Stimulated activated CD8-positive, alpha-beta memory T cell treated with anti-CD3 and anti-CD28 coated beads, Interleukin-4, amount 100 ng/mL, for 1 hour (primary cell): ENCODE measurements at places on chromosomes 11 and 22.
A peak's percentile ranks its signal among the peaks of the same experiment; 100 is the strongest.

DNA sequence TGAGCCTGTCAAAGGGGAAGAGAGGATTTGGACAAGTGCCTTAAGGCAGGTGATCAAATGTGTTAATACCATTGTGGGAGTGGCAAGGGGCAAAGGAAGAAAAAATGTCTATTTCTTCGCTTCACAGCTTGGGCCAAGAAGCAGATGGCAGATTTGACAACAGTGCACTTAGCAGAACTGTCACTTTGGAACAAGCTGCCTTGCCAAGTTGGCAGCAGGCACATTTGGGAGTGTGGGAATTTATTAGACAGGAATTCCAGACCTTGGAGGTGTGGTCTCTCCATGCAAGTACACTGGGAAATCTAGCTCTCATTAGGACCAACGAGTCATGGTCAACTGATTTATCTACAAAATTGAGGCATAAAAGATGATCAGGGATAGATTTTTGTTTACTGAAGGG, 265.1 kb downstream of the NELL1 start:
- no peak for DNase-seq

DNA sequence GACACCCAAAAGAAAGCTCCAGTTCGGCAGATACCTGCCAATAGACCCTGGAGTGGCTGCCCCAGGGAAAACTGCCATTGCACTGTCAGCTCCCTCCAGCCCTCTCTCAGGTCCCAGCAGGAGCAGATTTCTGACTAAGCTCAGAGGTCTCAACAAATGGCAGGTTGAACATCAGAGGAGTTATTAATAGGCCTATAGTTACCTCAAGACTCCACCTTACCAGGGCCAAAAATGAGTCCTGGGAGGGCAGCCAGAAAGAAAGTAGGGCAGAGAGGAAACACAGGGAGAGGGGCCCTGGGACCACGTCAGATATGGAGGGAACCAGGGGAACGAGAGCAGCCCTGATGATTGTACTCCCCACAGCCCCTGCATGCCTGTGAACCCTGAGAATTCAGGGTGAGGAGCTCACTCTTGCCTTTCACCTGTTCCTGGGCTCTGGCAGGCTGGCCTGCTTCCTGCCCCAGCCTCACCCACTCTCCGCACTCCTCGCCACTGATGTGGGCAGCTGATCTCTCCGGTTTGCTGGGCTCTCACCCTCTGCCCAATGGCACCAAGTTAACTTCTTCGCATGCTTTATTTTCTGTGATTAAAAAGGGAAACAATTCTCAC, 4.3 kb upstream of the RGL4 start:
- no peak for DNase-seq

GRCh38 chr11:33598426-33599069, 102.1 kb downstream of the C11orf91 start:
- DNase-seq = no peak

DNA sequence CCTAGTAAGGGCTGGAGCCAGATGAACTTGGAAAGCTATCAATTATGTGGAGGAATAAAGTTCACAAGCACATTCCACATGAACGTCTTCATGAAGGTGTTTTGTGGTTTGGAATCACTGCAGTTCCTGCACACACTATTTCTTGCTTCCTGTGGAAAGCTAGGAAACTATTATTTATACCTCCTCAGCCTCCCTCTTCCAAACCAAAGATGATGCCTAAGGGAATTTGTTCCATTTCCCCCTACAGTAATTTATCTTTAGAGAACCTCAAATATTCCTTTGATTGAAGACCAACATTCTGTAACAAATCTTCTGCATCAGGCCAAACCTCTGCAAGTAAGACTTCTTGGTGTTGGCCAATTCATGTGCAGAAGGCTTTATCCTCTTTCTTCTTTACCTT, 115.8 kb upstream of the ARHGAP20 start:
- no peak for DNase-seq

GRCh38 chr11:72766152-72766902, 14.1 kb upstream of the ARAP1 start:
- DNase-seq = no peak

DNA sequence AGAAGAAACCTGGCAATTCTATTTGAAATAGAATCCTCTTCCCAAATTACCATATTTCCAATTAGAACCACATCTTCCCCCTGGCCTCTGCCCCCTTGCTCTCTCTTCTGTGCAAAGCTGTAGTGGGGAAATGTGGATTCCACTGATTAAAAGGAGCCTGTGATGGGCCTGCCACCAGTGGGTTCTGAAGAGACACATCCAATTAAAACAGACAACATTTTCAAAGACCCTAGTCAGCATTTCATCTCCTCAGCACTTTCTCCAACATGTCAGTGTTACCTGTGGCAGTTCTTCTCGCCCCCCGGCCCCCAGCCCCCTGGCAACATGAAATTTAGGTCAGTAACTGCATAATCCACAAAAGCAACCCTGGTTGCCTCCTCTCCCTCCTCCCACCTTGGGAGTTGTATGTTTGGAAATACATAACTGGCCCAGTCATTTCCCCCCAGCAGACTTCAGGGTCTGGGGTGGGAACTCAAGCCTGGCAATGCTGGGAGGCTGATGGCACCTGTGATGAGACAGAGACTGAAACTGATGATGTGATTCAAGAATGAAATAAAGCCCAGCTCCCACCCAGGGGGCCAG, 99.9 kb upstream of the AMOTL1 start:
- no peak for DNase-seq

DNA sequence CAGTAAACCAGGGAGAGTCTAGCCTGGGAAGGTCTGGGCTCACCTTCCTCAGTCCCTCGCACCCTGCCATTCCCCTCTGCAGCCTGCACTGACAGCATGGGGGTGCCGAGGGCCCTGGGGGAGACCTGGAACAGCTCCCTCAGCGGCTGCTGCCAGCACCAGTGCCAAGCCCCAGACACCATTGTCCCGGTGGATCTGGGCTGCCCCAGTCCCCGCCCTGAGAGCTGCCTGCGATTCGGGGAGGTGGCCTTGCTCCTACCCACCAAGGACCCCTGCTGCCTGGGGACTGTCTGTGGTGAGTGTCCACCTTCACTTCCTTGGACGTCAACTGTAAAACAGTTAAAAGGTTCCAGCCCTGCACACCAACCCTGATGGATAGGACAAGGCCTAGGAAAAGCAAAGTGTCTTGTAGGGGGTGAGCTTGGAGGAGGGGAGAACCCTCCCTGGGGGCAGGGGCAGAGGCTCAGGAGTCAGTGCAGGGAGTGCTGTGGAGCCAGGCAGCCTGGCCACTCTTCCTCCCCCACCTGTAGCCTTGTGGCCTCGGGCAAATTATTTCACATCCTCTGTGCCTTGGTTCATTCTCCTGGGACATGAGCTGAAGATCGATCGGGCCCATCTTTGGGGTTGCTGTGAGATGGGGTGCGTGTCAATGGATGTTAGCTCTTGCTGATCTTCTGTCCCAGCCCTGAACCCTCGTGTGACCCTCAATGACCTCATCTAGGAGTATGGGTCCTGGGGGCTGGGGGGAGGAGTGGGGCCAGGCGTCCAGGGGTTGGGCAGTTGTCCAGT, 85.2 kb upstream of the MYOD1 start:
- DNase-seq = no peak

DNA sequence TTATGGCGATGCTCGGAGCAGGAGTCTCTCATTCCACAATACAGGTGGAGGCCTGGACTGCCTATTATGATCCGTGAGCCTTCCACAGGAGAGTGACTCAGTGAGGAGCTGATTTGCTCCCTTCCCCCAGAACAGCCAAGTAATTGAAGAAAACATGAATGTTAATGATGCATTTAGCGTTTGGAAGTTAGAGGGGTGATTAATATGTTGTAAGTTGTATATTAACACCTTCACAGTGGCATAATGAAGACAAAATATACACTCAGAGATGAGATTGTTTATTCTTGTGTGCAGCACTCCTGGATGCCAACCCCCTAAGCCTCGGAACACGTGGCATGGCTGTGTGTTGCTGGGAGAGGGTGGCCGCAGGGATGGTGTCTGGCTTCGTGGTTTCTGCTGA, 98.6 kb downstream of the GRIK4 start:
- no peak for DNase-seq

DNA sequence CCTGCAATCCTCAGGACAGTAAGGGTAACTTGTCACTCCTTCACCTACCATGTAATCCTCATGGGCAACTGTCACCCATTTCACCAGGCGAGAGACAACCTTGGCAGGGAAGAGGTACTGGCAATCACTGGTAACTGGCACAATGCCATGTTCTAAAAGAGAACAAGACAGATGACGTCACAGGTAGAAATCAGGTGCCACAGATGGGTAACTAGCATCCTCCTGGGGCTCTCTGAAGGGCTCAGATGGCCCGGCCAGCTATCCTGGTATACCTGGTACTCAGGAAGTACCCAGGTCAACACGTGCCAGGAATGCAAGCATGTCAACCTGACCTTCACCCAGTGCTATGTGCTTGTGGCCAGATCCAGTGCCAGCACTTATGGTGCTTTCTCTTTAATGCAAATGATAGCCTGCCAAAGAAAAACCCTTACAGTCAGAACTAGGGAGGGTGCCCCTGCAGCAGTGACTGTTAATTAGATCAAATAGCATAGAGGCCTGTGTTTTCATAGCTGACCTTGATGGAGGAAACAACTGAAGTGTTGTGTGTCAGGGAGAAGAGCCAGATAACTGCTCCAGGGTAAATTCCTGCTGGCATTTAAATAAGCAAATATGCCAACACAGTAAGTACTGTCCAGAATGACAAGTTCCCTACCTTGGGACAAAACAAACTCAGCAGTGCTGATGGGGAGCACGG, 36.2 kb downstream of the THOC5 start:
- no peak for DNase-seq

DNA sequence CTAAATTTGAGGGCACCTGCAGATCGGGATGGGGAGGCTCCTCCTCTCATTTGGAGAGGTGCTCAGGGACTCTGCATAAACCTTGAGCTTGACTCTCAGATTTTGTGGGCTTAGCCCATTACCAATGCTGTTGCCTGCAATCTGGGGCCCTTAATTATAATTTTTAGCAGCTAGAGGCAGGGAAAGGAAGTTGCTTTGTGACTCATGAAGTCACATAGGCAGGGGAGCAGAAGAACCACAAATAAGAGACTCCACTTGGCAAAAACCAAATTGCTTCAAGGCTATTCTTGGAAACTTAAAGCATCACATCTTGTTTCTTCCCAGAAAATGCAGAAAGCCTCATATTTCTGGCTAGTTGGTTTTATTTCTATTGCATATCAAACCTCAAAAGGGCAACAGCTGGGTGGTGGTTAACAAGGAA, 46.9 kb downstream of the MICAL2 start:
- DNase-seq = no peak

DNA sequence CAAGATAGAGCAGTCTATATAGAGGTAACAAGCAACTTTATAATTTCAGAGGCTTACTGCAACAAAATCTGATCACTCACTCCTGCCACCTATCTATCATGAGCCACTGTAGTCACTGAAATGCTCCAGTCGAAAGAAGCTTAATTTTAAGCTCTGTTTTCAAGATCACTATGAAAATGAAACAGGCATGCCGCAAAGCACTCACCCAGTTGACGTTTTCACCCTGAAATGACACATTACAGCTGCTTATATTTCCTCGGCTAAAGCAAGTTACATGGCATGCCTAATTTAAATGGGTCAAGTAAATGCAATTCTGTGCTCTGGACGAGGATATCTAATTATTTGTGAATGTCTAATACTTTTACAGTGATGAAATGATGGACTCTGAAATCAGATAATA, 616.3 kb downstream of the FAM181B start:
- no peak for DNase-seq

DNA sequence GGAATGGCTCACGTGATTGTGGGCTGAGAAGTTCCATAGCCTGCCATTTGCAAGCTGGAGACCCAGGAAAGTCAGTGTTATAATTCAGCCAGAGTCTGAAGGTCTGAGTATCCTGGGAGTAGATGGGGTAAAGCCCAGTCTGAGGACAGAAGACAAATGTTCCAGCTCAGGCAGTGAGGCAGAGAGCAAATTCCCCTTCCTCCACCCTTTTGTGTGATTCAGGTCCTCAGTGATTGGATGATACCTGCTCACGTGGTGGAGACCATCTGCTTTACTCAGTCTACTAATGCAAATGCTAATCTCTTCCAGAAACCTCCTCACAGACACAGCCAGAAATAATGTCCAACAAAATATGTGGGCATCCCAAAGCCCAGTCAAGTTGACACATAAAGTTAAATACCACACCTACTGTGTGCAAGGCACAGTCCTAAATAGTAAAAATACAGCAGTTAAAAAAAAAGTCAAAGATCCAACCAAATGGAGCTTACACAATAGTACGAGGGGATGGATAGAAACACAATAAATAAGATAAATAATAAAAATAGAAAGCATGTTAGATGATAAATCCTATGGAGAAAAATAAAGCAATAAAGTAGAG, 13.2 kb upstream of the APOL6 start:
- DNase-seq = no peak

GRCh38 chr11:9692691-9693090, 28.8 kb downstream of the SWAP70 start:
- DNase-seq = no peak

- DNase-seq = no peak
These were observed 793.7 kb upstream of the LRRC4C start for GRCh38 chr11:42253156-42253555.

GRCh38 chr11:96267496-96268032, 75.4 kb downstream of the MAML2 start:
- no peak for DNase-seq

GRCh38 chr11:117230286-117230961, 1.4 kb downstream of the PCSK7 start:
- DNase-seq = peak; percentile 17

DNA sequence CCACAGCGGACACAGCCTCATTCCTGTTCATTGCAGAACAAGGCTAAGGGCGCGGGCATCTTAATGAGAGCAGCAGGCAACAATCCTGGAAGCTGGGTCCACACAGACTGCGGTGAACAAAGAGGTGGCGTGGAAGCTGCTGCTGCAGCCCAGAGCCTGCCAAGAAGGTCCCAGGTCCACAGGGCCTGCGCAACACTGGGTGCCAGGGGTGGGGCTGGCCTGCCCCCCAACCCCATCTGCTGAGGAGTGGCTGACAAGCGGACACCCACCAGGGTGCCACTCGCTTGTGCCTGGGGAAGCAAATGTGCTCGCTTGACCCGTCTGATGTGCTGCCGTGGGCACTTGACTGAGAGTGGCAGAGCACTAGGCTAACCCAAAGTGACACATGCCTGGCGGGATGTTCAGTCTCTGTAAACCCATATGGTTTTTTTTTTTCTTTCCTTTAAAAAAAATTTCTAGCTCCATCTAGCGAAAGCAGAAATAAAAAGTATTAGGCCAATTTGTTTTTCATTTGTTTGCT, 83.2 kb upstream of the PITPNB start:
- no peak for DNase-seq

DNA sequence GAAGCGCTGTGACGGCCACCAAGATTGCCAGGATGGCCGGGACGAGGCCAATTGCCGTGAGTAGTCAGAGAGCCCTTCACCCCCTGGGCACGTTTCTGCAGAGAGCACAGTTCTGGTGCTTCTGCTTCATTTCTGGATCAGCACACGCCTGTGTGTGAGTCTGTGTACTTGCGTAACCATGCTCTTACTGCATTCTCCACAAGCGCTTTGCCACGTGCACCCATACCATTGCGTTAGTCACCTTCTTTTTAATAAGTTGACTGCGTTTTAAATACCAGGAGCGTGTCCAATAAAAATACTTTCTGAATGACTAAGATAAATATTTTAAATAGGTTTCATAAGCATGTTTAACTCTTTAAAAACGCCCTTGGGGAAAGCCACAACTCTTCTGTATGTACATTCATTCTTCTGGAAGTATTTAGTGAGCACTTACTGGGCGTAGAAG, 143.0 kb upstream of the SORL1-AS1 start:
- no peak for DNase-seq
